ENCODE measurements at places on chromosomes 5 and 9.

DNA sequence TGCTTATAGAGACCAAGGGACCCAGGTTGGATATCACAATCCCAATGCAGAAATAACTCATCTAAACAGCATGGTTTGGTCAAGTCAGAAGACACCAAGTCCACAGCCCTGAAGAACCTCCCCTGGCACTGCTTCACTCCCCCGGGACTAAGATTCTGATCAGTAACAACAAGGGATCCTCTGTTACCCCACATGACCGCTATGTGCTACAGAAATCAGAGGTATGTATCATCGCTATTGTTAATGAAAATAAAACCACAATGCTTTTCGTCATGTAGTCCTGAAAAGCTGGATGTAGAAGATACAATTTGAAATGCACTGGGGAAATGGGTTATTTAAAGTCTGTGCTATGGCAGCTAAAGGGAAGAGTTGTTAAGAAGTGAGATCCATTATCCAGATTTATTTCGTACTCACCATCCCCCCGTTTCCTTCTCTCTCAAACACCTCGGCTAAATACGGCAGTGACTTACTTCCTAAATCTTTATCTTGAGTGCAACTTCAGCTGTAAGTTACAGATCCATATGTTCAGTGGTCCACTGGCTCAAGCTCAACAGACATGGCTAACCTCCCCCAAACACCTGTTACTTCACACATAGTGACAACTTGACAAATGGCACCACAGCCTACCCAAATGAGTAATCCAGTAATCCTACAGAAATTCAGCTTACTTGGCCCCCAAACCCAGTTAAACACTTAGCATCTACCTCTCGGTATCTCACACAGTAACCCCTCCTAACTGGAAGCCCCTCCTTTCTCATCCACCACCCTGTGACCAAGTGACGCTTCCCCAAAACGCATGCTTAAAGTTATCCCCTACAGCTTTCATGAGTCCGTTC, 129.2 kb downstream of the MYO10 start:
- DNase-seq = no peak

DNA sequence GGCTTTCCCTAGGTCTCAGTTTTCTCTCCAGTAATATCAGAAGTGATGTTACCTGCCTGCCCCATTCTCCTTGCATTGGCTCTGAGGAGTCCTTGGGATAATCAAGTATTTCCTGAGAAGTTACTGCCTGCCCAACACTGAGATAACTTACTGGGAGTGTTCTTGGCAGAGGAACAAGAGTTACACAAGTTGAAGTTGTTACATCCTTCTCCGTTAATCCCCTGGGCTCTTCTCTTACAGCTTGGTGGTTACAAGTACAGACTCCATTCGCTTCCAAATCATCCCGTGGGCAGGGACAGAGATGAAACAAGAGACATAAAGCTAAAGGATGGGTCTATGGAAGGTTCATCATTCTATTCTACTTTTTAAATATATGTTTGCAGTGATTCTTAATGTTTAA, 74.1 kb upstream of the SAP30L start:
- DNase-seq = peak; percentile 87

DNA sequence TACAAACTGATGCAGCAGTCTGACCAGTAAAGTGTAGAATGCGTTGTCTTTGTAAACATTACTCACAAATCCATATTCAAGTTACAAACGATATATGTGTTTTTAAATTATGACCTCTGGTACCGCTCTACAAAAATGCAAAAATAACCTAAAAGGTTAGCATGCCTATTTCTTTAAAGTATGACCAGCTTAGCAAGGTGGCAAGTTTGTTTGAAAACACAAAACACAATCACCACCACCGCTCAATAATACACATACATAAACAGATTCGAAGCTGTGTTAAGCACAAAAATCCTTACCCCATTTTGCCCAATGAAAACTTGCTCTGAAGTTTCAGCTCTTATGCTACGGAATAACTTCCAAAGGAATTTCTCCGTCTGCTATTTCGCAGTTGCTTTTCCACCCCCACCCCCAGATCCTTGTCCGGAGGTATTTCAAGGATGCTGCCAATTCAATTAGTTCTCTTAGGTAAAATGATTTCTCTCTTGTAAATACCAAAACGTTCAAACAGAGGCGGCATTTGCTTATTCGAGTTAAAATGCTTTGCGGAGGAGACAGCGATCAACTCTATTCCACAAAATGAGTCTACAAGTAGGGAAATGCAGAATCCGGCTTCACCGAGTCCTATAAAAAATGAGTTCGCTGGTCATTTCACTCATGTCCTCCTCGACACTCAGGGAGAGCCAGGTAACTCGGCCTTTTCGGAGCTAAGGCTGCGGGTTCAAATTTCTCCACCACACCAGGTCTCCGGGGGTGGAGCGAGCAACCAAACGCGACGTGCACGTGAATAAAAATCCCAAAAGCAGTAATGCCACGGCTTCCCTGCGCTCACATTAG, 1.2 kb downstream of the HOMER1 start:
- DNase-seq = no peak

DNA sequence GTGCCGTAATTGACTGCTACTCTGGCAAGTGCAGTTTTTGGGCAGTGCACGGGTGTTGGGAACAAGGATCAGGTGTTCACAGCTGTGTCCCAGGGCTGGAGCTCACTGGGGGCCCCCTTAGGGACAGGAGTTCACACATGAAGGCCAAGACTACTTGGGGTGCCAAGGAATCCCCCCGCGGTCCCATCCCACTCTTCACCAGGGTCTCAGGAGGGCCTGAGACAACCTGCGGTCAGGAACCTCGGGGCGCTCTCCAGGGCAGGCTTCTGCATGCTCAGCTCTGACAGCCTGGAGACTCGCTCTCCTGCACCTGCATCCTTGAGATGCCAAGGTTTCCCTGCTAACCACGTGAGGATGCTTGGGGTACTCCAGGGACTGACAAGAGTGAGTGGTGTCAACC, 2.3 kb upstream of the MAN1B1 start:
- DNase-seq = no peak

GRCh38 chr5:177412603-177413233, 3.4 kb upstream of the F12 start:
- DNase-seq = peak; percentile 23

Data from osteoblast (primary cell).